ENCODE measurements at places on chromosomes 3 and 15.

- DNase-seq: no peak
Observed at GRCh38 chr3:59775761-59776325, 726.0 kb upstream of the CFAP20DC start.

- DNase-seq: no peak
Observed at GRCh38 chr3:179921500-179921899, 115.2 kb downstream of the PEX5L start.

DNA sequence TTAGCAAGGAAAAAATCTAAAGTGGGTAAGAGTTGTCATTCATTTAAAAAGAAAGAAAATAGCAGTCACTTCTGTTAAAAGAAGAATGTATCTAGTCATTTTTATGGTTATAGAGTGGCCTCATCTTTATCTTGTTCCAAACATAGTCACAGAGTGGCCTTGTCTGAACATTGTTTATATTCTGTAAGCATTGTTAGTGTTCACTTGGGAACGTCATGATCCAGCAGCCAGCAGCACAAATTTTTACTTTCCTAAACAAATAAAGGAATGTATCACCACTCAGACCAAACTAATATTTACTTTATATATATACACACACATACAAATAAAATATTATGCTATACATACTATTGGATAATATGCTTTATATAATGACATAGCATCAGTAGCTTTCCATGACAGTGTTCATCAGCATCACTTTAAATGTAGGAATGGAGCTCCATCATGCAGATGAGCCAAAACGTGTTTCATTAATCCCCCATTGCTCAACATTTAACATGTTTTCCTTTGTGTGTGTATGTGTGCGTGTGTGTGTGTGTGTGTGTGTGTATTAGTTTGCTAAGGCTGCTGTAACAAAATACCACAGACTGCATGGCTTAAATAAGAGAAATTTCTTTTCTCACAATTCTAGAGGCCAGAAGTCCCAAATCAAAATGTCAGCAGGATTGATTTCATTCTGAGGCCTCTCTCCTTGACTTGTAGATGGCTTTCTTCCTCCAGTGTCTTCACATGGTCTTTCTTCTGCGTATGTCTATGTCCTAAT is 39.6 kb upstream of the GYG1 start:
- DNase-seq: no peak

GRCh38 chr3:42192334-42193200 is 73.4 kb downstream of the CCK start:
- DNase-seq: no peak

- DNase-seq: no peak
Observed at GRCh38 chr3:138972941-138973340, 25.9 kb downstream of the FOXL2NB start.
